A549 treated with CORT108297 at 1 μM for 4 hours (cell line): ENCODE measurements at places on chromosomes 4 and X. TPM values are rescaled to one million over a fixed set of nuclear protein-coding genes. Genes with fewer than 3 reads are reported as not detected.

The SERPINA7 gene
- not detected in 5 replicates for total RNA-seq

The VCX2 gene
- total RNA-seq: not detected in 5 replicates

The STAP1 gene
- not detected in 5 replicates for total RNA-seq

The MAGEA2 gene
- total RNA-seq: 0.08 to 0.13 TPM (median 0.11 TPM) in 4 of 5 replicates, not detected in the other

The GATA1 gene
- not detected in 5 replicates for total RNA-seq

The TCEANC gene
- 0.53 to 1.3 TPM (median 0.63 TPM) in 5 replicates for total RNA-seq

The HTRA3 gene
- total RNA-seq: 13.8 to 21.4 TPM (median 19.6 TPM) in 5 replicates

The ITGB1BP2 gene
- total RNA-seq: 0.69 to 1.1 TPM (median 0.99 TPM) in 5 replicates

The PRR27 gene
- total RNA-seq: not detected in 5 replicates

The PDGFC gene
- total RNA-seq: 2.5 to 3.5 TPM (median 3.1 TPM) in 5 replicates

The CFP gene
- total RNA-seq: 0.37 to 0.84 TPM (median 0.42 TPM) in 5 replicates

The FAM13A gene
- total RNA-seq: 4.6 to 6.2 TPM (median 5.6 TPM) in 5 replicates

The CLNK gene
- total RNA-seq: not detected in 5 replicates

The SORCS2 gene
- 2.8 to 5.6 TPM (median 4.2 TPM) in 5 replicates for total RNA-seq

The TKTL2 gene
- total RNA-seq: not detected in 5 replicates

The GLUD2 gene
- total RNA-seq: 2.6 to 3.1 TPM (median 2.9 TPM) in 5 replicates

The TMEM255A gene
- total RNA-seq: 0.08 to 0.25 TPM (median 0.14 TPM) in 5 replicates

The CDS1 gene
- 0.76 to 1.1 TPM (median 0.78 TPM) in 5 replicates for total RNA-seq

The HOPX gene
- total RNA-seq: not detected in 5 replicates

The MAGEA8 gene
- total RNA-seq: not detected in 5 replicates

The TCEAL6 gene
- not detected in 5 replicates for total RNA-seq

The NPY5R gene
- not detected in 5 replicates for total RNA-seq

The PLP1 gene
- not detected in 5 replicates for total RNA-seq

The AREG gene
- 55.0 to 73.0 TPM (median 66.7 TPM) in 5 replicates for total RNA-seq

The AMTN gene
- total RNA-seq: 0.20 TPM in 1 of 5 replicates, not detected in the others

The ARR3 gene
- not detected in 5 replicates for total RNA-seq

The BEND4 gene
- total RNA-seq: 0.05 TPM in 1 of 5 replicates, not detected in the others

The TMEM31 gene
- total RNA-seq: not detected in 5 replicates

The XAGE1A gene
- 5.1 to 36.0 TPM (median 24.6 TPM) in 5 replicates for total RNA-seq

The TMPRSS11B gene
- total RNA-seq: not detected in 5 replicates

The SLC26A1 gene
- total RNA-seq: 0.10 to 0.34 TPM (median 0.23 TPM) in 5 replicates

The SULT1B1 gene
- total RNA-seq: 0.01 to 0.05 TPM (median 0.03 TPM) in 4 of 5 replicates, not detected in the other

The SERTM2 gene
- not detected in 5 replicates for total RNA-seq

The MID1 gene
- 33.7 to 54.1 TPM (median 51.1 TPM) in 5 replicates for total RNA-seq

The MEPE gene
- total RNA-seq: not detected in 5 replicates

The FAM53A gene
- 0.50 to 1.4 TPM (median 0.77 TPM) in 5 replicates for total RNA-seq

The CLTRN gene
- total RNA-seq: 0.92 to 1.4 TPM (median 1.0 TPM) in 5 replicates
